Sciatic nerve (tissue), 2 donors: ENCODE measurements at places on chromosomes 6 and 20. TPM values are rescaled to one million over a fixed set of nuclear protein-coding genes. Genes with fewer than 3 reads are reported as not detected.

DNA sequence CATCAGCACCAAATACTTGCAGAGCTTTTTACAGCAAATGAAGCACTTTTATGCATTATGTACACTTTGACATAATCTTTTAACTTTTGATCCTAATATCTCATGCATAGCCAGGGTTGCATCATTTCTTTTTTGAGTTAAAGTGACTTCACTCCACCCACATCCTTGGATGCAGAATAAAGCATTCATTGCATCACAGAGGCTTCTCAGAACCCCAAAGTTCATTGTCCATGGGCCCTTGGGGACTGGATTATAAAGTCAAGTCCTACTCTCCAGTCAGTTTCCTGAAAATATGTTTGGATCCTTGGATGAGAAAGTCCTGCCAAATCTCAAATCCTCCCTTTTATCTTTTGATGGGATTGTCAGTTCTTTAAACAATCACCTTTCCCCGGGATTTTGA lies 10.6 kb upstream of the EFHC1 start:
- DNase-seq, result no peak

APCDD1L gene
- 0.53 TPM for total RNA-seq

DNA sequence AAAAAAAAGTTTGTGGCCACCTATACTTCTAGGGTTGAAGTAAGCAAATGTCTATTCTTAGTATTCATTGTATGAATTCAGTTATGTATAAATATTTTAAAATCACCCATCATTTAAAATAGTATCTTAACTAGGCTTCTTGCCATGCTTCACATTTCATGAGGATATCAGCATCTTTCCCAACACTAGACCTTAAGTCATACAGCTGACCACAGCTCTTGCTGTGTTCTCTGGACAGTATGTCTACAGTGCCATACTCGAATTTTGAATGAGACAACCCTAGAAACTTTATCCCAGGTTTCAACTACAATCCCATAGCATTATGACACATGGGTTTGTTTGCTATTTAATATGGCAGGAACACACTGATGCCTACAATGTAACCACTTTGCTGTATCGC lies 5.2 kb downstream of the TXNDC5 start:
- no peak for DNase-seq

DNA sequence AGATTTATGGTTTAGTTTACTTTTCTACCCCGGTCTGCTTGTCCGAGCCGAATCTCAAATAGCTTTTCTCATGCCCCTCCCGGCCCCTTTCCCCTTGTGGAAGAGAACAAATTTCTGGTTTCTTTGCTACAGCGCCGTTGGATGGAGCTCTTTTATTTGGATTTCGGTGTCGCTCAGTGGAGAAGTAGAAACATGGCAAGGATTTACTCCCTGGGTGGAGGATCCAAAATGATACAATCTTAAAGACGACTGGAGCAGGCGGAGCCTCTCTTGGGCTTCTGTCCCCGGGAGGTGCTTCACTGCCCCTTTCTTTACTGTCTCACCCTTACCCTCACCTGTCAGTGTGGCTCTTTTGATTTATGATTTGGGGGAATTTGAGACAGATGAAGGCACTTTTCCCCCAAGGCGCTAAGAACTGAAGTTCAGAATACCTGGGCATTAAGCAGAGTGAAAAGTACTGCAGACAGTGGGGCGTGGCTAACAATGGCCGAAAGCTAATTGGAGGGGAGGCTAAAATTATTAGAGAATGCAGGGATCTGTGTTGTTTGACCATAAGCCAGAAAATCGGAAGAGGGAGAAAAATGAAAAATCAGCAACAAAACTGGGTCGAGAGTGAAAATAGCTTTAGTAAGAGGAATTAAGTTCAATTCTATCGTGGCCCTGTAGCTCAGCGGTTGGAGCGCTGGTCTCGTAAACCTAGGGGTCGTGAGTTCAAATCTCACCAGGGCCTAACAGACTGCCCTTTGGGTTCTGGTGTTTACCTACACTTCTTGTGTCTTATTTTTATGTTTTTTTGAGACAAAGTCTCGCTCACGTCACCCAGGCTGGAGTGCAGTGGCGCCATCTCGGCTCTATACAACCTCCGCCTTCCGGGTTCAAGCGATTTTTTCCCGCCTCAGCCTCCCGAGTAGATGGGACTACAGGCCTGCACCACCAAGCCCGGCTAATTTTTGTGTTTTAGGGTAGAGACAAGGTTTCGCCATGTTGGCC lies 145.1 kb upstream of the ZNF184 start:
- DNase-seq, result no peak

OTOR gene
- total RNA-seq, result not detected

DNA sequence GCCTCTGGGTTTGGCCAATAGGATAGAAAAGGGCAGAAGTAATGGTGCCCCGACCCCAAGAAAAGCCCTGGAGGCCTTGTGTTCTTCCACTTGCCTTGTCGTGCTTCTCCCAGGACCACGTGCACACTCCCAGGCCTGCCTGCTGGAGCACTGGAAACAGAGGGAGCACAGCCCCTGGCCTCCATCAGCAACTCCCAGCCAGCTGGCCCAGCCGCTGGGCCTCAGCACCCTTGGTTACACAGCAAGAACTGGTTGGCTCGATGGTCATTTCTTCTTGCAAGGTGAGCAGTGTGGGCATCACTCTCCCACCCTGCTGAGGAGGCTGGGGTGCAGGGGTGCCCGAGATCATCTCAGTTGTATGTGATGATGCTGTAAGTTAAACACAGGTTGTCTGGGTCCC lies 69.2 kb upstream of the CST7 start:
- DNase-seq, result no peak
